ENCODE measurements at places on chromosomes 1 and 21.

DNA sequence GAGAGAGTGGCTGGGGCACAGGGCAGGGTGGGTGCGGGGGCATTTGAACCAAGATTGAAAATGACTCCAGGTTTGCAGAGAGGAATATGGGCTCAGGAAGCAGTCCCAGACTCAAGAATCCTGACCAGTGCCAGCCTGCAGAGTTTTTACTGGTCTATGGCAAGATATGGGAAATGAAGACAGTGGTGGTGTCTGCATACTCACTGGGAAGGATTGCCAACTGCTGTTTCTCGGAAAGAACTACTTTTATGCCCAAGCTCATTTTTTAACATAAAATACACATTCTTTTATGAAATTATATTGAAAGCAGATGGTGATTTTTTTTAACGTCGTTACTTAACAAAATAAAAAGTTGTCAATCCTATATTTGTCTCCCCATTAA is 401.8 kb downstream of the CAMTA1 start:
- no peak for DNase-seq

GRCh38 chr1:236395947-236396664 is 2.0 kb downstream of the EDARADD start:
- no peak for DNase-seq

- no peak for DNase-seq
These were observed 2.9 kb downstream of the ARF1 start for GRCh38 chr1:228085287-228085951.

DNA sequence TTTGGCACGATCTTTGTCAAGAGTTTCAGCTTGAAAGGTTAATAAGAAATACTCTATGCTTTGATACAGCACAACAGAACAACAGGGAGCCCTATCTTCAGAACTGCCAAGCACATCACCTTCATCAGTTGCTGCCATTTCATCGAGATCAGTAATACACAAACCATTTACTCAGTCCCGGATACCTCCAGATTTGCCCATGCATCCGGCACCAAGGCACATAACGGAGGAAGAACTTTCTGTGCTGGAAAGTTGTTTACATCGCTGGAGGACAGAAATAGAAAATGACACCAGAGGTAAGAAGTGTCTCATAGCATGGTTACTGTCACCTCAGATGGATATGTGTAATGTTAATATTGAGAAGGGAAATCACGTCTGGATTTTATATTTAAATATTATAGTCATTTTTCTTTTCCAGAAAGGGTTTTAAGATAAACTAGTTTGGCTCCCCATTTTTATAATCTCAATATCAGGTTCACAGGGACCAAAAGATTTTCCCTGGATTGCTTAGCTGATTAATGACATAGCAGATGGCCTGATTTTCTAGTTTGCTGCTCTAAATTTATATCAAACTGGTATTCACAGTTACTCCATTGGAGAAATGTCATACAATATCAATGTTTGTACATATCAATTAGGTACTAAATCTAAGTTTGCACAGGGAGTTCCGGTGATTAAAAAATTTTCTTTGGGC is 97.3 kb downstream of the USP25 start:
- no peak for DNase-seq

GRCh38 chr21:27675306-27675705 is 708.4 kb upstream of the ADAMTS5 start:
- no peak for DNase-seq

- DNase-seq: no peak
These were observed 27.2 kb downstream of the RHEX start for GRCh38 chr1:206080026-206080820.

DNA sequence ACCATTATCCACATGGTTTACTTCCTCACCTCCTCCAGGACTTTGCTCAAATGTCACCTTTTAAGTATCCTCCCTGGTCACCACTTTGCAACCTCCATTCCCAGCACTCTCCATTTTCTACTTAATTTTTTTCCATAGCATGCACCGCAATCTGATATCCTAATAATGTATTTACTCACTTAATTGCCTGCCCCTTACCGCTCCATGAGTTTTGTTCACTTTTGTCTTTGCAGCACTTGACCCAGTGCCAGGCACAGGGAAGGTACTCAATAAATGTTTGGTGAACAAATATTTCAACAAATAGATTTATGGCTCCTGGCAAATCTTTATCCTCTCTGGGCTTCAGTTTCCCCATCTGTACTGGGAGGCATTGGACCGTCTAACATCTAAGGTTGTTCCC is 53.6 kb downstream of the UBE2T start:
- no peak for DNase-seq

- DNase-seq: no peak
These were observed 53.3 kb upstream of the WASF2 start for GRCh38 chr1:27543284-27543683.

GRCh38 chr1:192066202-192066601 is 92.1 kb upstream of the RGS18 start:
- DNase-seq: no peak

DNA sequence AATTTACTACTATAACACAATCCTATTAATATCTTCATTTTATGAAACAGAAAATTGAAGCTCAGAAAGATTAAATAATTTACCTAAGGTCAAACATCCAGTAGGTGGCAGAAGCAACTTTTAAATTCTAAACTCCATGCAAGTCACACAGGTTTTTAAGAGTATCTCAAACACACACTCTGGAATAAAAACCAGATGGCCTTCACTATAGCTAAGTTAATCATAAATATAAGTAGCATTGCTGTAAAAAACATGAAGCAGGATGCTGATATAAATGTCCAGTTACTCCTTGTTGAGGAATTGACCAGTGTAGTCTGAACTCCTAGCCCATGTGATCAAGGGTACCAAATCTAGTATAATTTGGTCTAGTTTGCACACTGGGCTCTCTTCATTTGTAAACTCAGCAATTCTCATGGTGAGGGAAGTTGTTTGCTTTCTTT is 9.4 kb upstream of the FMO3 start:
- no peak for DNase-seq

DNA sequence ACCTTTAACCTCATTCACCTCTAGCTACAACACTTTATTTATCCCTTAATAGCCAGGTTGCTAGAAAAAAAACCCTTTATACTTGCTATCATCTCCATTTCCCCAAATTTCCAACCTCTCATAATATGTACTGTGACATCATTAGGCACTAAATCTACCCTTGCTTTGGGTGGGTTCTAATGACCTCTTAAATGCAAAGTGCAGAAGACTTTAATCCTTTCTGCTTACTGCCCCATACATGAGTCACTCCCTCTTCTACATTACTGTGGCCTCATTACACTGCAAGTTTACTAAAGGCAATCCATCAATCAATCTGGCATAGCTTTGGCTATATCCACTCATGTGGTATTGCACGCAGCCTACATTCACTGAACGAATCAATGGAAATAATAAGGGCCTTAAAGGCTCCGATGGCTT is 353.3 kb downstream of the SMYD3 start:
- no peak for DNase-seq

DNA sequence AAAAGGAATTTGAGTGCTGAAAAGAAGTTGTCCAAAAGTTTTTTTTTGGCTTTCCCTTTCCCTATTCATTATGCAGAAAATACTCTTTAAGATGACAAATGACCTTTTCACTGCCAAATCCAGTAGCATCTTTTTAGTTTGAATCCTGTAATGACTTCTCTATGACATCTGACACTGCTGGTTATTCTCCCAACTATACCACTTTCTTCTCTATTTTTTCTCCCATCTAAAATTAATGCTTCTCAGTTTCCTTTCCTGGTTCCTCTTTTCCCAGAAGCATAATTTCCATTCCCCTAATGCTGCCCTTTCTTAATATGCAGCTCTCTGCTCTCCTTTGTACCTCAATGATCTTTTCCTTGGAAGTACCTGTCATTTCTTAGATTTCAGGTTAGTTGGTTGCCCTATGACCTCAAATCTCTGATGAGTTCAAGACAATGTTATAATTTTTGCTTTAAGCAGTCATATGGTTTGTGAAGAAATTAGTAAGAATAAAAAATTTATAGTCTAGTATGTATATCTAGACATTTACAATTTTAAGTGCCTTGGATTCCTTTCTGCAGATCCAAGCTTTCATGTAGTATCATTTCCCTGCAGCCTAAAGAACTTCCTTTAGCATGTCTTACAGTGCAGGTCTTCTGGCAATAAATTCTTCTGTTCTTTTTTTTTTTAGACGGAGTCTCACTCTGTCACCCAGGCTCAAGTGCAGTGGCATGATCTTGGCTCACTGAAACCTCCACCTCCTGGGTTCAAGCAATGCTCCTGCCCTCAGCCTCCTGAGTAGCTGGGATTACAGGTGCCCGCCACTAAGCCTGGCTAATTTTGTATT is 150.8 kb downstream of the CDC42BPA start:
- no peak for DNase-seq

DNA sequence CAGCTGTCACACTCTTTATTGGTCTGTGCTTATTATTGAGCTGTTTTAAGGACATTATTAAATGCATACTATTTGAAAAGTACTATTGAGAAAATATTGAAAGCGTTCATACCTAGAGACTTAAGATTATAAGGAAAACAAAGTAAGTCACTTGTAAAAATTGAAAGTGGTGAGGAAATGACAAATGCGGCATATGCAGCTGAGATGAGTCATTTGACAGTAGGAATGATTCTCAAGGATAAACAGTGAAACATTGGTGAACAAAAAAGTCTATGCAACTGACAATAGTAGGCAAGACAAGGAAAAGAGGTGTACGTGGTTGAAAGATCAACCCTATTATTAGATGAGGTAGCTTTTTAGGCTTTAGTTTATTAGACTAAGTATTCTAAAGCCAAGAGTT is 82.6 kb upstream of the MAP10 start:
- DNase-seq: no peak

GRCh38 chr1:199018471-199019135 is 379.8 kb downstream of the PTPRC start:
- no peak for DNase-seq

GRCh38 chr1:173020138-173020750 is 30.5 kb downstream of the TNFSF18 start:
- DNase-seq: no peak

DNA sequence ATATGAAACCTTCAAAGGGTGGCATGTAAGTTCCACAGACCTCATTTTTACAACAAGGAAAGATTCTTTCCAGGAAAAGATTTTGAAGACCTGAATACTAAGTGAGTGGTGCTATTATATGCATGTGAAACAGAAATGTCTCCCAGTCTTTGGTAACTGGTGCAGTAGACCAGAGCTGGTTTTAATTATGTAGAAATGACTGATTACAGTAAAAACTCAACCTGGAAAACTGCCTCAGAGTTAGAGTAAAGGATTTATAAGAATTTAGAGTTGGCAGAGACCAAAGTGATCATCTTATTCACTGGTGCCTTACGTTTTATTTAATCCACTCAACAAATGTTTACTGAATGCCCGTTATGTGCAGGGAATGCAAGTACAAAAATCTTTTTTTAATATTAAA is 30.2 kb upstream of the LRRC8D start:
- DNase-seq: no peak

GRCh38 chr1:116902027-116902426 is 7.7 kb upstream of the PTGFRN start:
- DNase-seq: no peak

DNA sequence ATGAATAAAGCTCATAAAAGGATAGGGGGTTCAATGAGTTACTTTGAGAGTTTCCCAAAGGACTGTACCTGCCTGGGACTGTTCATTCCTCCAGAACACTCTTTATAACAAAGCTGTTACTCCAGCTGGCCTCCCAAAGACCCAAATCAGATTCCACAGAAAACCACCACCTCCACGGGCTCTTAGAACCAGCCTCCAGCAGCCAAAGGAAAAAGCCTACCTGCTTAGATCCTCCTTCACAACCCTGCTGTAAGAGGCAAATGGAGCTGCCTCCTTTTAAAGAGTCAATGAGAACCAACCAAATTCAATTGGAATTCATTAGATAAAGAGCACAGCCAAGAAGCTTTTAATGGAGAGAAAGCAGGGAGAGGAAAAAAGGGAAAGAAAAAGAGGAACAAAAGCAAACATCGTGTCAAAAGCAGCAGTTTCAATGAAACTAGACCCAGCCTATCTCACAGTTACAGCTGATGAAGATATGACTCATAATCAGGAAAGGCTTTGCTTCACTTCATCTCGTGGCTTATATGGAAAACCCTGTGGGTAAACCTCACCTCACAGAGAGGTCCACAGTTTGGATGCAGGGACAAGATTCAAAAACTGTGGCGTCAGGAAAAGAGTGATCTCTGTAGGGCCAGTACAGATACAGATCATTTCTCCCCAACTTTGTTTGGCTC is 27.8 kb upstream of the FMO4 start:
- DNase-seq: no peak

- no peak for DNase-seq
These were observed 148.4 kb upstream of the MAP1LC3C start for GRCh38 chr1:242147096-242147976.

DNA sequence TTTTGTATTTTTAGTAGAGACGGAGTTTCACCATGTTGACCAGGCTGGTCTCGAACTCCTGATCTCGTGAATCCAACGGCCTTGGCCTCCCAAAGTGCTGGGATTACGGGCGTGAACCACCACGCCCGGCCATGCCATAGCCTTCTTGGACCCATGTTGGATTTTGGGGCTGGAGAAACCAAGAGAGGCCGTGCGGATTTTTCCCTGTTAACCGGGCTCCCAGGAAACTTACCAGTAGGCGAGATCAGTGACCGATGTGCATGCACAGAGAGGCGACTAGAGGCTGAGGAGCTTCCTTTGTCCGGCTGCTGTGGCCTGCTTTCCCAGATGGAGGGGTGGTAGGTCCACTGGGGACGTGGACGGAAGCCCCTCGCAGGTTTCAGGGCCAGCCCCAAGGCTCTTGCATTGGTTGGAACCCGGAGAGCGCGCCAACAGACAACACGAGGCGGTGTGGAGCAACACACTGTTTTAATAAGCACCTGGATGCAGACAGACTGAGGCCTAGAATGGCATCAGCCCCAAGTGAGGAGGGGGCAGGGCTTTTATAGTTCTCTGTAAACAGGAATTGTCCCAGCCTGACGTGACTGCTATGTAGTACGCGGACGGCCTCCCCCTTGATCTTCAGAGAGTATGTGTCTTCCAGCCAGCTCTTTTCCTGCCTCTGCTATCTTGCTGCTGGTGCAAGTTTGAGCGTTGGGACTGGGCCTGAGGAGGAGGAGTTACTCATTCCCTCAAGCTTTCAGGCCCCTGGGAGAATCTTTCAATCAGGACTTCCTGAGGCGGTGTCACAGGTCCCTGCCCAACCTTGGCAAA is at the start of gene ERVH48-1:
ERVH48-1 (minus strand) TSS at position 517 of the 813 bp plus-strand sequence. CDS start 6,624 bp downstream, outside the sequence.
- DNase-seq: no peak

DNA sequence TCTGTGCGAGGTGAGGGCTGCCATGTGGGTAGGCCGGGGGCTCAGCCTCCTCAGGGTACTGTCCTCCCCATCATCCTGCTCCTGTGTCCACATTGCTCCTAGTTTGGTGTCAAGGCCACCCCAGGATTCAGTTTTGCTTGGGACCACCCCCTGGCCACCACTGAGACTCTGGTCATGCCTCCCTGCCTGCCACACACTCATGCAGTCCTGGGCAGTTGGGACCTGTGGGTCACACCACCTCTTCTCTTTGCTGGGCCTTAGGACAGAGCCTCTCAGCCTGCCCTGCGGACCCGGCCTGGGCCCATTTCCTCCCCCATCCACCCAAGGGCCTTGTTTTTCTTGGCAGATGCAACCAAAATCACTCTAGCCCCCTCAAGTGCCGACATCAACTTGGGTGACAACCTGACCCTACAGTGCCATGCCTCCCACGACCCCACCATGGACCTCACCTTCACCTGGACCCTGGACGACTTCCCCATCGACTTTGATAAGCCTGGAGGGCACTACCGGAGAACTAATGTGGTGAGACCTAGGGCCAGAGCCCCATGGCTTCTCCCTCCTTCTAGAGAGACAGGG is 19.4 kb downstream of the TMEM81 start:
- DNase-seq: no peak

Measured in nephron progenitor cell (in vitro differentiated cells).